Activated naive CD8-positive, alpha-beta T cell treated with anti-CD3 and anti-CD28 coated beads, Interleukin-2, amount 10 ng/mL, durations not matched to agents 7 days and 5 days (primary cell): ENCODE measurements at places on chromosomes 16 and 17.
A peak's percentile ranks its signal among the peaks of the same experiment; 100 is the strongest.

- no peak for DNase-seq
These were observed 39.0 kb downstream of the ADCY9 start for GRCh38 chr16:4077174-4077649.

DNA sequence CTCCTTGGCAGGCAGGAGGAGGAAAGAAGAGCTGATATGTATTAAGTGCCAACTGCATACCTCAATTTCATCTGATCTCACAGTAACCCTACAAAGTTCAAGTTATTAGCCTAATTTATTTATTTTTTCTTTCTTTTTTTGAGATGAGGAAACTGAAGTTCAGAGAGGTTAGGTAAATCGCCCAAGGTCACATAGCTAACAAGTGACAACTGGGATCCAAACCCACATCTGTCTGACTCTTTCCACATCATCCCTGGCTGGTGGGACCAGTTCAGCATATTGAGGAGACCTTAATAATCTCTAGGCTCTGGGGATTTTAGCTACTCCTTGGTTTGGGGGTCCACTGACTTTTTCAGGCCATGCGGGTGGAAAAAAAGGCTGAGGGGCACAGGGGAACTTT, 60.9 kb downstream of the CYB5B start:
- DNase-seq, result no peak

- no peak for DNase-seq
These were observed 7.7 kb downstream of the CEP295NL start for GRCh38 chr17:78895322-78895721.

DNA sequence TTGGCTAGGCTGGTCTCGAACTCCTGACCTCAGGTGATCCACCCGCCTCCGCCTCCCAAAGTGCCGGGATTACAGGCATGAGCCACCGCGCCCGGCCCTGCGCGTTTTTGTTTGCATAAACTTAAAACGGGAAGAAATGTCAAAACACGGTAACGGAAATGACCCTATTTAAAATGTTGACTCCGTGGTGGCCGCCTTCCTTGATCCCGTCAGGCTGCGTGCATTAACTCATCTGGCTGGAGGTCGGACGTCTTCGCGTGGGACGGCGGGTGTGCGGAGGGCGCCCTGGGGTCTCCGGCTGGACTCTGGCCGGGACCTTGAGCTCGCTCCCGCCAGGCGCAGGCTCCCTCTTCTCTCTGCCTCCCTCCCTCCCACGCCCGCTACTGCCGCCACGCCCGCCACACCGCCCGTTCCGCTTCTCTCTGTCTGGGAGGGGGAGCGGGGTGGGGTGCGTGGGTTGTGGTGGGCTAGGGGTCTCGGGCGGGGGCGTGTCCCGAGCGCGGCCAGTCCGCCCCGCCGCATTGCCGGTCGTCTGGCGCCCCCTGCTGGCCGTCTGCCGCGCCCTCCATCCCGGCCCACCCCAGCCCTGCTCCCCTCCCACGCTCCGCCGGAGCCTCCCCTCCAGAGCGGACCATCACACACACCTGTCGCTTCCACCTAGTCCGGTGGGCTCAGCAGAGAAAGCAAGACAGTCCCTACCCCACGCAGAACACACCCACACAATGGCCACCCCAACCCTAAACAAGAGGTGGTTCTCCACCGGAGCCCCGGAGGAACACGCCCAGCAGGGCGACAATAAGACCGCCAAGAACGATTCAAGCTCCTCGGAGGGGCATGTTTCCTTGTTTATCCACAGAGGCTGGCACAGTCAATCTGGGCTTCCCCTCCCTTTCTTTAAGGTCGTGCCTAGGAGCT, 1.2 kb upstream of the CCDC42 start:
- peak; percentile 90 for DNase-seq

GRCh38 chr17:16255481-16255921, 38.5 kb downstream of the PIGL start:
- DNase-seq, result no peak

GRCh38 chr17:29611351-29612093, 11.2 kb downstream of the CORO6 start:
- no peak for DNase-seq

- no peak for DNase-seq
These were observed 147.4 kb upstream of the IRX5 start for GRCh38 chr16:54783226-54783625.

GRCh38 chr17:21090902-21091618, 35.7 kb upstream of the DHRS7B start:
- no peak for DNase-seq

- DNase-seq, result no peak
These were observed 5.9 kb upstream of the PIRT start for GRCh38 chr17:10843811-10844210.

DNA sequence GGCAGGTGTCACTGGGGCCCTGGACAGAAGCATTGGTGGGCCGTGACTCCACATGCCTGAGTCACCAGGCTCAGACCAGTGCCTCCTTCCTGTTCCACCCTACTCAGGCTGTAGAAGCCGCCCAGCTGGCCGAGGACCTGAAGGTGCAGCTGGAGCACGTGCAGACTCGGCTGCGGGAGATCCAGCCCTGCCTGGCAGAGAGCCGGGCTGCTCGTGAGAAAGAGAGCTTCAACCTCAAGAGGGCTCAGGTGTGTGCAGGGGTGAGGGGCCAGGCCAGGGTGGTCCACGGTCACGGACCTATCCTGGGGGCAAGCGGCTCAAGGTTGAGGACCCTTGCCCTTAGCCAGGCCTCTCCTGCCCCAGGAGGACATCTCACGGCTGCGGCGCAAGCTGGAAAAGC, 9.6 kb downstream of the RNF40 start:
- no peak for DNase-seq

DNA sequence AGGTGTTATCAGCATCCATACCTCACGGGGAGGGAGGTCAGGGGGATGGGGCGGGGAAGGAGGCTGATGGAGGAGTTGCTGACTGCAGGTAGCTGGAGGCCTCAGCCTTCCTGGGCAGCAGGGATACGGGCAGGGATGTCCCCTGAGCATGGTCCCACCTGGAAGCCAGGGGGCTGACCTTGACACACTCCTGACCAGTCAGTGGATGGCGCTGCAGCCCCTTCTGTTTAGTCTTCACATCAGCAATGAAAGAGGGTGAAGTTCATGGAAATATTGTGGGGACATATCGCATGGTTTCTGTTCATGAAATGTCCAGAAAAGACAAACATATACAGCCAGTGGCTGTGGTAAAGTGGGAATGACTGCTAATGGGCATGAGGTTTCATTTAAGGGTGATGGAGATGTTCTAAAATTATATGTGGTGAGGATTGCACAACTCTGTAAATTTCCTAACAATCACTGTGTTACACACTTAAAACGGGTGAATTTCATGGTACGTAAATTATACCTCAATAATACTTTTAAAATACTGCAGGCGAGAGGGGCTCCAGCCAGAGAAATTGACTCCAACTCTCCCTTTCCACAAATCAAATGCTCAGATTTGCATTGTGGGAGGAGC, 489.6 kb downstream of the CDH13 start:
- no peak for DNase-seq

- no peak for DNase-seq
These were observed 69.3 kb upstream of the MED13 start for GRCh38 chr17:62134397-62134796.

- no peak for DNase-seq
These were observed 158.5 kb downstream of the PPM1E start for GRCh38 chr17:58913971-58914769.

GRCh38 chr17:10556301-10557005, 7.0 kb upstream of the MYH2 start:
- no peak for DNase-seq

DNA sequence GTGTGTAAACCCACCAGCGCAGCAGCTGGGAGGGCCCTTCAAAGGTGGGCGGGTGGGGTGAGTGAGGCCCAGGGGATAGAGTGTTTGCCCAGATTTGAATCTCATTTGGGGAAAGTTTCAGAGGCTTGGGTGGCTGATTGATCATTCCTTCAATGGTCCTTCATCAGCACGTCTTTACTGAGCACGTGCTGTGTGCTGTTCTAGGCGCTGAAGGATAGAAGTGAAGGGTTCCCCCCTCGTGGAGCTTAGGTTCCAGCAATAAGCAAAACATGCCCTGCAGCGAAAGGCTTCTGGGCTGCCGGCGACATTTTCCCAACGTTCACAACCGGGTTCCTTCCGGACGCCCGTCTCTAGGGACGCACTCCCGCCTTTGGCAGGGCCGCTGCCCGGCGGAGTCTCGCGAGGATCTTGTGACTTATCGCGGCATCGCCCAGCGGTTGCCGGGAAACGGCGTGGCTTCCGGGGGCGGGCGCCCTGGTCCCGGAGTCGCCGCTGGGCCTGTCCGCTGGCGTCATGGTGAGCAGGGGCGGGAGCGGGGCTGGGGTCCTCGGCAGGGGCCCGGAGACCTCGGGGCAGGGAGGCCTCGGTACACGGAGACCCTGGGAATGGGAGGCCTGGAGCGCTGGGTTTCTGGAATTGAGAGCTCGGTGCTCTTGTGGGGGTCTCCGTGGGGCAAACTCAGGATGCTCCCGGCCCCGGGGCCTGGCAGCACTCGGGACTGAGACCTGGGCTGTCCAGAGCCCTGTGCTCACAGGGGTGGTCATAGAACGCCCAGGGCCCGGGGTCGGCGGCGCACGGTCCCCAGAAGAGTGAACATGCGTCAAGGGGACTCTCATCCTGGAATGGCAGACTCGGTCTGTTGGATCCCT, 3.2 kb upstream of the DBNDD1 start:
- DNase-seq, result peak; percentile 90

- DNase-seq, result no peak
These were observed 1.8 kb downstream of the CD300C start for GRCh38 chr17:74543891-74544760.

- no peak for DNase-seq
These were observed 27.2 kb downstream of the MAP2K4 start for GRCh38 chr17:12047681-12048376.

GRCh38 chr16:19068237-19068815, 912 bp downstream of the COQ7 start:
- DNase-seq, result no peak

GRCh38 chr17:75088465-75089417, 987 bp downstream of the SLC16A5 start:
- no peak for DNase-seq

- no peak for DNase-seq
These were observed 51.7 kb downstream of the RPH3AL start for GRCh38 chr17:300881-301280.

GRCh38 chr16:2438121-2438520, 8.9 kb downstream of the CCNF start:
- DNase-seq, result no peak

DNA sequence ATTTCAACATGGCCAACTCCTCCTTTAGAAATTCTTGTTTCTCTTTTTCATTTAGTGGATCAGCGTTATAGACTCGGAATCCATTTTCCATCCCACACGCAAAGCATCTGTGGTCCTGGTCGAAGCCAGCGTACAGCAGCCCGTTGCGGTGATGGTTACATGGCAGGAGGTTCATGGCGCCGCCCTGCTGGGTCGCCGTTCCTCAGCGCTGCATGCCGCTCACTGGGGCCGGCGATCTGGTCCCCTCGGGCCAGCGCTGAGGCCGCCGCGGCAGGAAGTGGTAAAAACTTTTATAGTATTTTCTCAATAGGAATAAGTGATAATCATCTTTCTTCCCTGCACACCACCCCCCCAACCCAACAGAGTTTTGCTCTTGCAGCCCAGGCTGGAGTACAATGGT, 29.9 kb upstream of the RHOT1 start:
- DNase-seq, result no peak
